ENCODE measurements at places on chromosomes 4 and X.

DNA sequence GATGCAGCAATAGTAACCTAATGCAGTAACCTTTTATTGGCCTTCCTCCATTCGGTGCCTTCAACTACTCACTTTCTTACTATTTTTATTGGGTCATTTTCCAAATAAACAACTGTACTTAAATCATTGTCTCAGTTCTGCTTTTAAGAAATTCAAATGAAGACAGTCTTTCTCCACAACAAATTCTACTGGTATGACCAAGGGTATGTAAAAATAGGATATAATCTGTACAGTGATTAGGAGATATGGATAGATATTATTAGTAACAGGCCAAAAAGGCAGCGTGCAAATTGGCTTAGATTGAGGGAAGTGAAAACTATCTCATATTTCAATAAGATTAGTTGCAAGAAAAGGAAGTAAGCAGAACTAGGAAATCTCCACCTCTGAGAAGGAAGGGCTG is 177.4 kb upstream of the PPP1R2C start:
- DNase-seq = no peak

DNA sequence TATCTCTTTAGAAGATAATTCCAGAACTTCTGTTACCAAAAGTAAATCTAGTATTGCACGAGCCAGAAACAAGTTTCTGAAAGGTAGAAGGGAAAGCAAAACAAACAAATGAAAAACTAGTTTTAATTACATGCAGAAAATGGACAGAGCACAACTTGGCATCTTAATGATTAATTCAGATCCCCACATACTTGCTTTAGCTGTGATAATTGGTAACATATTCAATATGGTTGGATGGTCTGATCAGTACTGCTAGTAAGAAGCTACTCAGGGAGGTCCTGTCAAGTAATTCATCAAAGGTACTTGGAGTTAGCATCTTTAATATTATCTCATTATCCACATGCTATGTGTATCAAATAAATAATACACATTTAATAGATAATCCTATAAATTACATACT is 204.3 kb downstream of the TRAM1L1 start:
- no peak for DNase-seq

DNA sequence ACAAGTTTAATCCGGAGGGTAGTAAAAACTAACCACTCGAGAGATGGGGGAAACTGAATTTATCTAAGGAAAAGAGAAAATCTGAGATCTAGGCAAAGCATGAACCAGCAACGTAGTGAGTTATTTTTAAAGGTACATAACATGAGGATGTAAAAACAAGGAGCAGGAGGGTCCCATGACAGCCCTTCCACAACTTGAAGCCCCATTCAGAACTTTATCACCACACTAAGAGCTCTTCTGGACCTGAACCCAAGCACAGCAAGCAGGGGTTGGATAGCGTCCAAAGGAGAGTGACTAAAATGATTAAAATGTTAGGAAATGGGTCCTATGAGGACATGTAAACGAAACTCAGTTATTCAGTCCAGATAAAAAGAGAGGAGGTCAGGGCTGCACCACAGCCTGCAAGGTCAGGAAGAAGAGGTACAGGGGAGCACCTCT is 16.2 kb downstream of the SH3RF1 start:
- no peak for DNase-seq

GRCh38 chrX:7283741-7284140 is 135.8 kb upstream of the PUDP start:
- no peak for DNase-seq

GRCh38 chr4:135552131-135552530 is 1350.5 kb upstream of the PABPC4L start:
- DNase-seq = no peak

- no peak for DNase-seq
Observed at GRCh38 chr4:75907966-75908365, 5.7 kb upstream of the PPEF2 start.

Data from psoas muscle (tissue), 8 donors.